Stimulated activated CD8-positive, alpha-beta memory T cell treated with anti-CD3 and anti-CD28 coated beads, Interleukin-7, amount 100 ng/mL, for 48 hours (primary cell): ENCODE measurements at places on chromosomes 1 and 21.
A peak's percentile ranks its signal among the peaks of the same experiment; 100 is the strongest.

- DNase-seq: no peak
These were observed 269.2 kb downstream of the NEGR1 start for GRCh38 chr1:72013161-72013560.

DNA sequence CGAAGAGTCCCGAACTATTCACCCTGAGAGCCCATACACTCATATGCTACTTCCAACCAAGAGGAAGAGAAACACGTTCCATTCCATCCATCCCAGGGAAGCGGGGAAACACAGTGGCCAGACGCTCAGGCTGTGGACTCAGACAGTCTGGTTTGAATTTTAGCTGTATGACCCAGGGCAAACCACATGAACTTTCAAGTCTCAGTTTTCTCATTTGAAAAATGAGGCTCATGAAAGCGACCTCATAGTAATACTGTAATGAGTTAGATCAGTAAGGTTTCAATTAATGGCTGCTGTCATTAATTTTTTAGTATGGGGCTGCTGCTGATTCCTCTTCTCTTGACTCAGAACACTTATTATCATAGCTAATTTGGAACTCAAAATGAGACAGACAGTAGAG lies 1.5 kb downstream of the FCRL4 start:
- no peak for DNase-seq

DNA sequence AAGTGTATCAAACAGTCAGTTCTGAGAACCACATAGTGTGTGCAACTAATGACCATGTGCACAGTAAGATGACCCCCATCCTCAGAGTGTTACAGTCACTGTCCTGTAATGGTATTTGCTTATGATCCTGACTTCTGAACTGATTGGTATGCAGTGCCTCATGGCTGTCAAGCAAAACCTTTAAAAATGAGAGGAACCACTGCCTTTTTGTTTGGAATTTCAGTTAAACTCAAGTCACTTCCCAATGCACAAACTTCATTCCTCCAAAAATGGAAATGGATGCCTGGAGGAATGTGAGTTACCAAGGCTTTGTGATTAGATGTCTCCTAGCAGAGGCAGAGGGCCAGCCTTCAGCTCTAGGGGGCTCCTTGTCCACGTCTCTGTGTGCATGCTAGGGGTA lies 10.5 kb downstream of the C1orf198 start:
- DNase-seq: no peak

DNA sequence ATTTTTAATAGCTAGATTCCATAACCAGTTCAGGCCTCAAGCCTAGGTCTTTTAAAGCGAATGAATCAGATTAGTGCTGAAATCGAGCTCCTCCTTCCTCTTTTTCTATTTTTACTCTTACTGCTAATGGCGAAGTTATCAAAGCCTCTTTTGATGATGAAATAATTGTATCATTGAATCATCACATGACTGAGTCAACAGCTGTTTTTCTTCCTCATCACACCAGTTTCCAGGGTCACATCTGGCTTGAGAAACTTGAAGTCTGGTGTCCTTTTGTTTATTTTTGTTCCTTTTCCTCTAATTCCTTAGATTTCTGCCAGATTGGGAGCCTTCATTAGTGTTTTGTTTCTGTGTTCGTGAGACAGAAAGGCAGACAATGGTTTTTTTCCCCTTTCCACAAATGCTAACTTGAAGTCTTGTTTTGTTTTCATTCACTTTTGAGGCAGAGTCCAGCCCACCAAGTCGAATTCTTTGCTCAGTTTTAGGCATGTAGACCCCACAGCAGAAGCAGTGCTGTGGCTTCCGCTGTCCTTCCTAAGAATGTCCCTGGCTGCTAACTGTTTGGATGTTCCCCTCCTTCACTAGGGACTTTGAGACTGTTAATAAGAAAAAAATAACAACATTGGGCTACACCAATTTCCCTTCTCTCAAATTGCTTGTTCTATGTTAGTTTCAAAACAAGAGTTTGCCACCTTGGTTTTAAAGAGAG lies 51.9 kb upstream of the FMOD start:
- no peak for DNase-seq

- no peak for DNase-seq
These were observed 28.2 kb upstream of the ANKRD13C start for GRCh38 chr1:70382682-70383081.

DNA sequence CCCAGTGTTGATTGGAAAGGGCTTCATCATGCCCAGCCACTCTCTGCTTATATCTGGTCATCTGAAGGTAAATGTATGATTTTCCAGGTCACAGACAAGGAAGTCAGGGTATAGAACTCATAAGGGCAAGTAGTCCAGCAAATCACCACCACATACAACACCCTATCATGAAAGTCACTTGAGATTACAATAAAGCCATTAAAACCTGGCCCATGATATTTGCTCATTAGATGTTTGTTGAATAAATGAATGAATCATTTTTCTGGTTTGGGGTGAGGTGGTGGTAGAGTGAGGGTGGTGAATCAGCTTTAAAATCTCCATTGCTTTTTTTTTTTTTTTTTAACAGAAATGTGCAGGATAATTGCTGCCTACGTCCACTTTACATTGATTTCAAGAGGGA lies 91.9 kb downstream of the TGFB2 start:
- DNase-seq: no peak

DNA sequence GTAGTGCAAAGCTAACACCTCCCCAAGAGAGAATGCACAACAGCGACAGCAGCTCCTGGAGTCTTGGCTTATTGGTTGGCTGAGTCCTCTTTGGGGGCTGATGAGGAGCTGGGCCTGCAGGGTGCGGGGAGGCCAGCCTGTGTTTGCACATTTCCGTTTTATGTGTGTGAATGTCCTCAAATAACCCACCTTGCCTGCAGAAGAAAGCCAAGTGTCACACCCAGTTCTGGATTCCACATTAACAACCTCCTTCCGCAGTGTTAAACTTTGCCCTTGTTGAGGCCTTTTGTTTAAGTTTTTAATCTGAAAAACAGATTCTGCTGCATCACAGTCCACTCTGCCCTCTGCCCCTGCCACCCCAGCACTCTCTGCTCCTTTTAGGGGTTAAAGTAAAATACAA lies 274.5 kb downstream of the TM2D1 start:
- no peak for DNase-seq

- DNase-seq: no peak
These were observed 1256.9 kb downstream of the BRINP3 start for GRCh38 chr1:189220750-189221149.

- DNase-seq: no peak
These were observed 8.9 kb upstream of the LGALS8 start for GRCh38 chr1:236514703-236515442.

GRCh38 chr1:43366179-43366578 lies 1.6 kb downstream of the ELOVL1 start:
- DNase-seq: no peak

DNA sequence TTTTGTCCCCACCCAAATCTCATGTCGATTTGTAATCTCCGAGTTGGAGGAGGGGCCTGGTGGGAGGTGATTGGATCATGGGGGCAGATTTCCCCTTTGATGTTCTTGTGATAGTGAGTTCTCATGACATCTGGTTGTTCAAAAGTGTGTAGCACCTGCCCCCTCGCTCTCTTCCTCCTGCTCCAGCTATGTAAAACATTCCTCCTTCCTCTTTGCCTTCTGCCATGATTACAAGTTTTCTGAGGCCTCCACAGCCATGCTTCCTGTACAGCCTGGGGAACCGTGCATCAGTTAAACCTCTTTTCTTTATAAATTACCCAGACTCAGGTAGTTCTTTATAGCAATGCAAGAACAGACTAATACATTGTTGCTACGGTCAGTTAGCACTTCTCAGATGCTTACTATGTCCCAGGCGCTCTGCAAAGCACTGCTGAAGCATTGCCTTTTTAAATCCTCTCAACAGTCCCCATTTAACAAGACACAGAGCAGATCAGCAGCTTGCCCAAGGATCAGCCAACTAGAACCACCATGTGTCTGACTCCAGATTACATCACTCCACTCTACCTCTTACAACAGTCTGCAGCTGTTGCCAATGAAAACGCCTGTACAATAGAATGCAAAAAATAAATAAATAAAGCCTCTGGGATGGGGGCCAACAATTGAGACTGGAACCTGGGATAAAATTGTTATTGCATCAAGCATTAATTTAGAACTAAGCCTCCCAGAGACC lies 52.4 kb upstream of the USP1 start:
- DNase-seq: no peak

DNA sequence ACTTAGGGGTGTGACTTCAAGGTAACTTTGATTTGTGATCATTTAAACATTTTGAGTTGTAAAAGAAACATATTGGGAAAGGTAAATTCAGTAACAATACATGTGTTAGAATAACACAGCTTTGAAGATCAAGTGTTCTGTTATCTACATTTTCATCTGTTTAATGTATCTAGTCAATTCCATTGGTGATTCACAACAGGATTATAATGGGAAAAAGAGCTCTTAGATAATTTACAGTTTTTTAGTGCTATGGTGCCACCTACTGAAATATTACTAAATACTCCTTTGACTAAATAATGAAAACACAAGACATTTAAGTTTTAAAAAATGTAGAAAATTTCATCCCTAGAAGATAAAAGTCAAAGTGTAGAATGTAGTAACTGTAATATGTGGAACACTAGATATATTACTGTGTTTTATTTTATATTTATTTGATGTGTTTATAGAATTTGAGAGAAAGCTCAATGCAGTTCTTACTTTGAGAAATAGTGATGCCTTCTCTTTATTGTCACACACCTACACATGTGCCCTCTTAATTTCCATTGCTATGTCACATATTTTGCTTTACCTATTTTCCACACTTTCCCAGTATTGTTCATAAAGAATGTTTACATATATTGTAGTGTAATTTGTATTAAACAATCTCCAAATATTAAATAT lies 47.4 kb downstream of the PTPRC start:
- no peak for DNase-seq

GRCh38 chr21:41957991-41958766 lies 4.4 kb upstream of the C2CD2 start:
- no peak for DNase-seq

DNA sequence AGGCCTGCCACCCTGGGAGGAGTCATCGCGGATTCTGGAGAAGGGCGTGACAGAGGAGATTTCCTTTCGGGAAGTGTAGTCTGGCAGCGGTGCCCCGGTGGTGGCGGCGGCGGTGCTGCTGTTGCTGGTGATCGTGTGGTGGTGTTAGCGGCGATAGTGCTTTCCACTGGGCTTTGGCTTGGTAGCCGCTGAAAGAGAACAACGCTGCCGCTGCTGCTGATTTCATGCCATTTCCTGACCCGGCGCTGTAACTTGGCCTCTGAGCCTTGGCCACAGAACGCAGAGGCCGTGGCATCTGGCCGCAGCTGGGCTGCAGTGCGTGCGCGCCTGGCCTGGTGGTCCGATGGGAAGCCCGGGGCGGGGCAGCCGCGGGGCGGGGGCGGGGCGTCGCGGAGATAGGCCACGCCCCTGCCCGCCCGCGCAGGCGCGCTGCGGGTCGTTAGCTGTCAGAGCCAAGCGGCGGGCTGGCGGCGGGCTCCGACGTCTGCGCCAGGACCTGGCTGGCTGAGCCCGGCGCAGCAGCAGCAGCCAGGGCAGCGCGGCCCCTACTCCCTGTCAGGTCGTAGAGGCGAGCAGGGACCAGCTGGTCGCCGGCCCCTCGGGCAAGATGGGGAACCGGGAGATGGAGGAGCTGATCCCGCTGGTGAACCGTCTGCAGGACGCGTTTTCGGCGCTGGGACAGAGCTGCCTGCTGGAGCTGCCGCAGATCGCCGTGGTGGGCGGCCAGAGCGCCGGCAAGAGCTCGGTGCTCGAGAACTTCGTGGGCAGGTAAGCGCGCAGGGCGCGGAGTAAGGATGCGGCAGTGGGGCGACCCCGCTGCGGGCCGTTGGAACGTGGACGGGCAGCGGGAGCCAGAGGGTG lies at the start of gene DNM3:
Gene DNM3 (plus strand): TSS at position 449 of the 861 bp plus-strand sequence. CDS start 159 bp downstream, at position 608.
- peak; percentile 61 for DNase-seq

DNA sequence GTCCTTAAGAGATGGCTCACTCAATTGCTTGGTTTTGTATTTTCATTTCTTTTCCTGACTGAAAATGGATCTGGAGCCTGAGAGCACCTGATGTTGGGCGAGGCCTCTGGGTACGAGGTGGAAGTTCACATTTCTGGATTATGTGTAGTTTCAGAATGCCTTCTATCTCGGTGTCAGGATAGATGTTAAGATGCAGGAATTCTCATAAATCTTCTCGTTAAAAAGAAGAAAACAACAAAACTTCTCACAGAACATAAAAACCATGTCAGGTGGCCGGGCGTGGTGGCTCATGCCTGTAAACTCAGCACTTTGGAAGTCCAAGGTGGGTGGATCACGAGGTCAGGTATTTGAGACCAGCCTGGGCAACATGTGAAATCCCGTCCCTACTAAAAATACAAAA lies 101.8 kb downstream of the RHOU start:
- DNase-seq: no peak

DNA sequence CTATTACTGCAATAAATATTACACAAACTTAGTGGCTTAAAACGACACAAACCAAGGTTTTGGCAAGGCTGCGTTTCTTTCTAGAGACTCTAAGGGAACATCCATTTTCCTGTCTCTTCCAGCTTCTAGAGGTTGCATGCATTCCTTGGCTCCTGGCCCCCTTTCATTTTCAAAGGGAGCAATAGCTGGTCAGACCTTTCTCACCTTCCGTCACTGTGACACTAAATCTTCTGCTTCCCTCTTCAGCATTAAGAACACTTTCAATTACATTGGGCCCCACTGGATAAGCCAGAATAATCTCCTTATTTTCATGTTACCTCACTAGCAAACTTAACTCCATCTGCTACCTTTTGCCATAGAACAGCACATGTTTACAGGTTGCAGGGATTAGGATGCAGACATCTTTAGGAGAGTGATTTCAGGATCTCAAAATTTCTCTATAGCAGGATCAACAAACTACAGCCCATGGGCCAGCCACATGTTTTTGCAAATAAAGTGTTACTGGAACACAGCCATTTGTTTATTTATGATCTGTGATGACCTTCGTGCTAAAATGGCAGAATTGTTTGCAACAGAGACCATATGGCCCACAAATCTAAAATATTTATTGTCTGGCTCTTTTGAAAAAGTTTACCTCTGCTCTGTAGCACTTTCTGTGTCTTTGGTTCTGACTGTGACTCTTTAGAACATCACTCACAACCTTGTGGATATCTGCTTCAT lies 221.5 kb upstream of the SGIP1 start:
- DNase-seq: no peak

- no peak for DNase-seq
These were observed 19.9 kb downstream of the ATP8B2 start for GRCh38 chr1:154344977-154345837.

DNA sequence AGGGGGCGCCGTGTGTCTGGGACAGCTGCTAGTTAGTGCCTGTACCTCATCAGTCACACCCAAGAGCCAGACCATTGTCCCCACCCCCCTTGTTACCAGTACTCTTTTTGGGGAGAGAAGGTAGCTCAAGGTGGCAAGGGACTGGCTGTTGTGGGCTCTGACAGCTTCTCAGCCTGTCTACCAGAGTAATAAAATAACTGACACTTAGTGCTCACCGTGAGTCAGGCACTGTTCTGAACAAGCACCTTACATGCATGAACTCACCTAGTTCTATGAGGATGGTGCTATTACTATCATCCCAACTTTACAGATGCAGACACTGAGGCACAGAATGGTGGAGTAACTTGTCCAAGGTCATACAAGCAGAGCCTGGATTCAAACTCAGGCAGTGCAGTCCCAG lies 34.7 kb downstream of the IER5 start:
- DNase-seq: no peak
